ENCODE measurements at places on chromosomes 7 and 10. TPM values are rescaled to one million over a fixed set of nuclear protein-coding genes. Genes with fewer than 3 reads are reported as not detected.

Gene CREB5
- total RNA-seq = 3.1 TPM

Gene CPA1
- total RNA-seq = under 0.01 TPM

Gene ZCCHC24
- 44.4 TPM for total RNA-seq

Gene STEAP2
- total RNA-seq = 29.8 TPM

Gene TPST1
- total RNA-seq = 189 TPM

Gene KNDC1
- 0.50 TPM for total RNA-seq

Gene RARRES2
- 174 TPM for total RNA-seq

Gene FERD3L
- total RNA-seq = not detected

Gene SLC26A3
- not detected for total RNA-seq

Gene ADRA2A
- under 0.01 TPM for total RNA-seq

Gene POMZP3
- 1.5 TPM for total RNA-seq

Gene MRPS24
- 105 TPM for total RNA-seq

Gene TUBB8
- not detected for total RNA-seq

Gene CRHR2
- not detected for total RNA-seq

Gene OLAH
- total RNA-seq = not detected

Gene KIF11
- 8.9 TPM for total RNA-seq

Gene AKR1D1
- not detected for total RNA-seq

Gene TMEM270
- not detected for total RNA-seq

Gene ADAM8
- 2.0 TPM for total RNA-seq

Gene POLR1F
- total RNA-seq = 16.9 TPM

Gene AKR1C3
- 44.3 TPM for total RNA-seq

Gene MYL10
- total RNA-seq = not detected

Gene TBX20
- not detected for total RNA-seq

Gene NPS
- not detected for total RNA-seq

Gene TLX1
- total RNA-seq = not detected

Data from fibroblast of lung (primary cell).